ENCODE measurements at places on chromosomes 4 and X. TPM values are rescaled to one million over a fixed set of nuclear protein-coding genes. Genes with fewer than 3 reads are reported as not detected.

The NDST4 gene
- total RNA-seq, result not detected

The ARX gene
- not detected for total RNA-seq

The MGAT4D gene
- not detected for total RNA-seq

The LRPAP1 gene
- 193 TPM for total RNA-seq

The RNF113A gene
- 13.3 TPM for total RNA-seq

The LRIT3 gene
- total RNA-seq, result not detected

The YIPF7 gene
- not detected for total RNA-seq

The CASP3 gene
- total RNA-seq, result 26.4 TPM

The NUDT6 gene
- 4.1 TPM for total RNA-seq

The GABRE gene
- total RNA-seq, result 2.8 TPM

The CTAG2 gene
- not detected for total RNA-seq

The FRMPD3 gene
- total RNA-seq, result 0.06 TPM

The HSFX2 gene
- not detected for total RNA-seq

The HSD17B13 gene
- total RNA-seq, result not detected

The CRMP1 gene
- total RNA-seq, result not detected

The PHOX2B gene
- not detected for total RNA-seq

The SYP gene
- 0.26 TPM for total RNA-seq

The CASP6 gene
- 9.3 TPM for total RNA-seq

The ZBTB49 gene
- total RNA-seq, result 3.1 TPM

The PLXNB3 gene
- total RNA-seq, result 15.4 TPM

The GPR50 gene
- not detected for total RNA-seq

The ATP1B4 gene
- not detected for total RNA-seq
